CD4-positive, alpha-beta memory T cell (primary cell): ENCODE measurements at places on chromosomes 2 and 18.
A peak's percentile ranks its signal among the peaks of the same experiment; 100 is the strongest.

DNA sequence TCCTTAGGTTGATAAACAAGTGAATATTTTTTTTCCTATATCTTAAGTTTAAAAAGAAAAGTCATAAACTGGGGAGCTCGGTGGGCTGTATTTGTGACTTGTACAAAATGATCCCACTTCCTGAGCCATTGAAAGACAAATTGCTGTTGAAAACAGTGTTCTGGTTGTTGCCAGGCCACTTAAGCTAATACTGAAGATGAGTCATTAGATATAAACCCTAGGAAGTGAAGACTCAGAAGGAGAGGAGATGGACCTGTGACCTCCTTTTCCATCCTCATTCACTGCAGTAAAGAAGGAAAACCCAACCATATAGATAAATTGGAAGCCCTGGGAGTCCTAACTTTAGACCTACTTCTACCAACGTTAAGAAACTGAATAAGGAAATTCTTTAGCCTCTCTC lies 46.2 kb upstream of the SERPINE2 start:
- no peak for DNase-seq

DNA sequence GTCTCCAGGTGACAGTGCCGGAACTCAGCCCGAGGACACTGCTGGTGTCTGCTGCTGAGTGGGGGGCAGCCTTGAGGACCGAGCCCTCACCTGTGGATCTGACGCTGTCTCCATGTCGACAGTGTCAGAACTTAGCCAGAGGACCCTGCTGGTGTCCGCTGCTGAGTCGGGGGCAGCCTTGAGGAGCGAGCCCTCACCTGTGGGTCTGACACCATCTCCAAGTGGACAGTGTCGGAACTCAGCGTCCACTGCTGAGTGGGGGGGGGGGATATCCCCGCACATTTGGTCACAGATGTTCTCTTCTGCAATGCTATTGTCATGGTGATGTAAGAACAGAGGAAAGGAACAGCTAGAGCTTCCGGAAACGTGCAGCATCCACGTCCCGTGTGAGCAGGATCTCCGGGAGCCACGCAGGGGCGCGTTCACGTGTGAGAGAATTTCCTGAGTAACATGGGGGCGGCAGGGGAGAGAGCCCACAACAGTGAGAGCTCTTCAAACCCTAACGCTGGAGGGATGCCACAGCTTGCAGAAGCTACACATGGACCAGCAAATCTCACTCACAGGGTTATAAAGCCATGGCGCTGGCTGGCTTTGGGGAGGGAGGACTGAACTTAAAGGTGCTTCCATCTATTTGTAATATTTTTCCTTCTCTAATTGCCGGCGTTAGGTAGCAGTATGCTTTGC lies 250.7 kb upstream of the SALL3 start:
- no peak for DNase-seq

- DNase-seq: no peak
Observed at GRCh38 chr2:236051806-236052205, 116.4 kb downstream of the GBX2 start.

- no peak for DNase-seq
Observed at GRCh38 chr2:6073191-6074088, 381.3 kb downstream of the SOX11 start.

- no peak for DNase-seq
Observed at GRCh38 chr2:138122891-138123290, 158.6 kb downstream of the HNMT start.

GRCh38 chr2:124485659-124486058 lies 460.6 kb downstream of the CNTNAP5 start:
- no peak for DNase-seq

DNA sequence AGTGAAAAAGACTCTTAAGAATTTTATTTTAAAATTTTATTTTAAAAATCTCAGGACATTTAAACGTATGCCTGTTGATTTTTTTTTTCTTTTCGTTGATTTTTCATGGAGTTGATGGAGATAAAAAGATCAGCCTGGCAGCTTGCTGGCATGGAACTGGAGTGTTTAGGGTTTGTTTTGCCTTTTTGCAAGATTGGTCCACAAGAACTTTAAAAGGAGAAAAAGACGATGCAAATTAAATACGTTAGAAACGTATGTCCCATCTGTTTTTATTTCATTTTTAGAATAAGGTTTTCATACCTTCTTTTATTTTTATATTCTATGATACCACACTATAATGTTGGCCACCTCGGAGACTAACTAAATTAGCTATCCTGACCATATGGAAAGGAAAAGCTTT lies 254.9 kb downstream of the ARHGAP15 start:
- DNase-seq: no peak

DNA sequence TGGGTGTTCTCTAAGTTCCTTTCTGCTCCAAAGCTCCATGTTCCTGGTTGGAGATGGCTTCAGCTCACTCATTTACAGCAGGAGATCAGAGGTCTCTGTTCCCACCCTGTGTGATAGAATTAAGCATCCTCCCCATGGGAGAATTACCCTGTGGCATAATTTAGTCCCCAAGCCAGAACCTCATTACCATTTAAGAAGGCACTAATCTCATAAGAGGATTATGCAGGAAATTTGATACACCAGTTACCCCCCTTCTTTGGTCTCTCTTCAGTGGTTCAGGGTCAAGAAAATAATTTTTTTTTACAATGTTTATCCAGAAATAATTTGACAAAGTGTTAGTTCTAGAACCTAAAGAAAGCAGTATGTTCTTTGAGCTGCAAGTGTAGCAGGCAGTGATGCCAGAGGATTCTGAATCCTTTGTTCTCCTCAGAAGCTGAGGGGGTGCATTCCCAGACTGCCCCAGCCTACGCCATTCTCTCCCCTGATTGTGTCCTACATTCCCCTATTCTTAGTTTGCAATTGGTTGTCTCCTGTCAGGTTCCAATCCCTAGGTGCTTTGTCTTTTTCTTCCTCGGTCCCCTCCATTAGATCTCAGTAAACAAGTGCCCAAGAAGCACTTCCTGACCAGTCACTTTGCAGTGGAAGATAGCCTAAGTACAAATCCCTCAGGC lies 163.6 kb downstream of the PRKCE start:
- DNase-seq: no peak

- DNase-seq: no peak
Observed at GRCh38 chr2:191345788-191346187, 100.6 kb downstream of the MYO1B start.

- no peak for DNase-seq
Observed at GRCh38 chr18:75531851-75532459, 104.5 kb upstream of the SMIM21 start.

DNA sequence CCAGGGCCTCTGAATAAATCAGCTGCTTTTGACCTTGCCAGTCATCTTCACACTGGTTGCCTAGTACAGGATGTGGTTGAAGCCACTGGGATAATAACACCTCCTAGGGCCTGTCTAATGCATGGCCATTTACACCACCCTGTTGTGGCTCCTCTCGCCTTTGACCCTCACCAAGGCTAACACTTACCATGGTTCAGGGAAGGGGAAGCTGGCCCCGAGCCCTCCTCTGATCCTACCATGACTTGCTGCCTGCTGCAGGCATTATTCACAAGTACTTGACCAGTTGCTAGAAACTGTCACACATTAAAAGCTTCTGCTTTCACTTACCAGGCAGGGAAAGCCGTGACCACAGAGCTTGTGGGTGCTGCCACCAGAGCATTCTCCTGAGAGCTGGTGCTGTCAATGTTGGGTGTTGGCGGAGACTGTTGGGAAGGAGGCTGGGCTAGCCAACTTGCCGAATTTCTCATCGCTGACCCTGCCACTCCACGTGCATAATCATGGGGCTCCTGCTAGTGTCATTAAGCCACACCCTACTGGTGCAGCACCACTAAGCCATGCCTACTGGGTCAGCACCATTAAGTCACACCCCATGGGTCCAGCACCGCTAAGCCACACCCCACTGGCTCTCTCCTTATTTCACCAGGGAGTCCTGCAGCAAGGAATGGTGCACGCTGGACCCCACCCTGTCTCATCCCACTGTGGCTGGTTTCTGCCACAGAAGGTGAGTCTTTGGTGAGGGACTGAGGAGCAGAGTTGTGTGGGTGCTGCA lies 47.0 kb upstream of the TTC39C start:
- DNase-seq: peak; percentile 40

DNA sequence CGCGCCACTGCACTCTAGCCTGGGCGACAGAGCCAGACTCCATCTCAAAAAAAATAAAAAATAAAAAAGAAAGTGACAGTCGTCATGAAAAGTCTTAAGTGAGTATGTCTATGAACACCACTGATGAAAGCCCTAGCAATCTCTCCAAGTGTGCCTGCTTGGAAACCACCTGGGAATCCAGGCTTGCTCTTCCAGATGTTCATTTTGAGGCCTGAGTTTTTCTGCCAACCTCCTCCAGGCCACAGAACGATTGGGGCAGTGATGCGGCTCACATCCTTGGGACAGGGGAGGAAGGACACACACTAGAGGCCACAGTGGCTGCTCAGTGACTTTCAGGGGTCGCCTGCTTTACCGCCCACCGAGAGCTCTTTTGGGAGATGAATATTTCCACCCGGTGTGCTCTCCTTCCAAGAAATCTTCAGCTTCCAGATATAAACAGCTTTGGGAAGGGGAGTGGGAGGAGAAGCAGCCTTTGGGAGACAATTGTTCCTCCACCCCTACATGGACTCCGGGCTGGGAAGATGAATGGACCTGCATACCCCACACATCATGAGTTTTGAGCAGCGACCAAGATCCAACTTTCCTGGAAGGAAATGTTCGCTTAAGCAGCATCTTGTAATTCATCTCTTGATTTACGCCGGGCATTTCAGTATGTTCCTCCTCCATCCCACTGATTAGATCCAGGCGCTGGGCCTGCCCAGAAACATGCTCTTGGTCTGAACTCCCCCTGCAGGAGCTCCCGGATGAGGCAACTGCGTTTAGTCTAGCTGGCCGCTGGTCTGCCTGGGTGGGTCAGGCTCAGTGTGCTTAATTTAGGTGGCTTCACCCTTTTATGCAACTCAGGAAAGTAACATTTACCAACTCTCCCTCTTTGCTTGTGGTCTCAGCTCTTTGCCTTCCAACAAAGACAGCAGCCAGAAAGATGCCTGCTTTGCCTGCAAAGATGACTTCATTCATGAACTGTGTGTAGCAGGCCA lies 6.2 kb upstream of the ARMC9 start:
- DNase-seq: no peak

- DNase-seq: no peak
Observed at GRCh38 chr18:267380-267687, 513 bp downstream of the THOC1 start.

DNA sequence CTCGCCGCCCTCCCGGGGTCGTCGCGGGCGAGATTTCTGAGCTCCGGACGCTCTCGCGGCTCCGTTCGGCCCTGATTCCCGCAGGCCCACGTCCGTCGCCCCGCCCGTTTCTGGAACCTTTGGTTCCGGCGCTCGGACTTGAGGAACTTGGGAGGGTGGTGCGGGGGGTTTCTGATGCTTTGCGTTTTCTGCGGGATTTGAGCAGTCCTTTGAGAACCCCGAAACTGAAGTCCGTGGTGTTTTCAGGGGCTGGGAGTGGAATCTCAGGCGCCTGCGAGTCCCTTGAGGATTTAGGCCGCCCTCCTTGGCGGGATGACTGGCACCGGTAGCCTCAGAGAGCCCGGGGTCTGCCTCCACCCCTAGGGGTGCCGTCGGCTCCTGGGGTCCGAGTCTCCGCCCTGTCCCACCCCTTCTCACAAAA lies 336 bp downstream of the THNSL2 start:
- DNase-seq: no peak

DNA sequence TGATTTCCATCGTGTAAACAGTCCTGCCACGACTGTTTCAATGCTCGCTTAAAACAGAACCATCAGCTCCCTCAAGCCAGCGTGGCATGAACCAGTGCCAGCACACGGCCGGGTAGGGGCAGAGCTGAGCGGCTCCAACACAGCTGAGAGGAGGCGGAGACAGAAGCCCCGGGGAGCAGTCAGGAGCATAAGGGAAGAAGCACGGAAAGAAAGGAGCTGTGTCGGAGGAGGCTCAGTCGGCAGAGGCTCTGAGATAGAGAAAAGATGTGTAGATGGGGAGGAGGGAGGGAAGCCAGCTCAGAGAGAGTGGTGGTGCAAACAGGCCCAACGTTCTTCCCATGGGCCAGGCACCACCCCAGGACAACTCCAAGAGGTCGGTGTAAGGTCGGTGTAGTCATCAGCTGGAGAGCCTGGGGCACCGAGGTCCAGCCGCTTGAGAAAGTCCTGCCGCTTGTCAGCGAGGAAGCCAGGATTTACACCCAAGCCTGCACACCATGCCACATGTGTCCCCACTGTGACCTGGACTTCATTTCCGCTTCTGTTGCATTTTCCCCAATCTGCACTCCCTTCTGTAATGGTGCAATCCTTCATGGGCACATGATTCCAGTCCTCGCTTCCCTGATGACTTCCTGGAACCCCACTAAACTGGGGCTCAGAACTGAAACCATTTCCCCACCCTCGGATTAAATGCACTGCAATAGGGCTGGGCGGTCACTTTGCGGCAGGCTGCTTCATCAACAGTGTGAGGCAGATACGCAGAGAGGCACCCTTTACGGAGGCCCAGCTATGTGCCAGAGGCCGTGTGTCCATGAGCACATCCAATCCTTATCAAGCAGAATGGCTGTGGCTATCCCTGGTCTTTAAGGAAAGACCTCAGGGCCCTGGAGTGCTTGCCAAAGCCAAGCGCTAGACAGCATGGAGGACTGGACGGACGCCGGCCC lies 43.5 kb downstream of the CYP27C1 start:
- DNase-seq: no peak

DNA sequence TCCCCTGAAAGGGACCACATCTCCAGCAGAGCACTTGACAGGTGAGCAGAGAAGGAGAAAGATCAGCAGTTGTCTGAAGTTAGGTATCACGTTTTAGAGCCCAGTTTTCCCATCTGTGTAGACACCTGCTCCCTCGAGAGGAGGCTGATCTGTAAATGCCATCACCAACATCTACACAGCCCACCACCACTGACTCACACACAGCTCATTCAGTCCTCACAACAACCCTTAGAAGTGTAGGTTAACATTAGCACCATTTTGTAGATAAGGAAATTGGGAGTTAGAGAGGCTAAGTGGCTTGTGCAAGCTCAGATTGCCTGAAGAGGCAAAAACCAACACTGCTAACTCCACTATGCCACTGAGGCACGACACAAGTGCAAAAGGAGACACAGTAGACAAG lies 37.2 kb upstream of the STAT1 start:
- DNase-seq: no peak

GRCh38 chr2:49943944-49944778 lies 789.8 kb upstream of the FSHR start:
- DNase-seq: no peak

DNA sequence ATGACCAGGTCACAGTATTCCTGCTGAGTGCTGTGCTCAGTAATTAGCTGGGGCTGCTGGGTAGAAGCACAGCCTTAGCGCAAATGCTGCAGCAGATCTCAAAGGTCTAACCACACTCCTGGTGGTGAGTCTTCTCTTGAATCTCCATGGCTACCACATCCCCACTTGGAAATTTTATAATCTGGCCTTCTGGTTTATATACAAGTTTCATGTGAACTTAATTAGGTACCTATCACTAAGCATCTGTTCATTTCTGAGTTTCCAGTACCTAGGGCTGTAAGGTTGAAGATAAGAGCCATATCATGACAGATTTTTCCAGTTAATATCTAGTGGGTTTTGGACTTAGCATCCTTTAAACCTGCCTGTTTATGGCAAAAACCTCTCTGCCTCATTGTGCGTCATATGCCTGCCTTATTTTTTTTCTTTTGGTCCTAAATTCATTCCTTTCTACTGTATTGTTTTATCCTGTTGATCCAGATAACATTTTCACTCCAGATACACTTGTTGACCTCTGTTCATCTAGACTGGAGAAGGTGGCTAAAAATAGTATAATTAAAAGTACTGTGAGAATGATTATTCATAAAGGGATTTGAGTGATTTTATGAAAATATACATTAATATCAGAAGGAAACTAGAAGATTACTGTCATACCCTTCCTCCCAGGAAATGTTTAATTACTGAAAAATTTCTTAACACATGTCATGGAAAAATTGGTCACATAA lies 168.4 kb upstream of the THUMPD2 start:
- no peak for DNase-seq
